ENCODE measurements at places on chromosomes 1 and 21.

- no peak for DNase-seq
These were observed 121.6 kb downstream of the SYT2 start for GRCh38 chr1:202588503-202589189.

DNA sequence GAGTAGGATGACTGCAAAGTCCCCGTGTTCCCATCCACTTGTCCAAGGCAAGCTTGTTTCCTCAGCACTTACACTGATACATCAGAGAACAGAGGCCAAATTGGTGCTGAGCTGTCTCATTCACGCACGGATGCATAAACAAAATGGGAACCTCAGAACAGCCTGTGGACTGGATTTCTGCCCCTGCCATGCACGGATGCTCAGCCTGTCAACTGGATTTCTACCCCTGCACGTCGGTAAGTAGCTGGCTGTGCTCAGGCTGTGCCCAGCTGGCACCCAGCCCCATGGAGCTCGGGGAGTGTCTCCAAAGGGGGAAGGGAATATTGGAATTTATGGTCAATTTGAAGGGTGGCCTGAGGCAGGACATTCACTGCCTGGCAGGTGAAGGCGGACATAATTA is 40.8 kb upstream of the TMPRSS2 start:
- DNase-seq = no peak

- no peak for DNase-seq
These were observed 261.9 kb downstream of the VAV3 start for GRCh38 chr1:107702946-107703571.

- DNase-seq = peak; percentile 78
These were observed 838 bp downstream of the CCDC28B start for GRCh38 chr1:32201011-32201855.

GRCh38 chr1:16918371-16918770 is 3.4 kb upstream of the CROCC start:
- DNase-seq = no peak

DNA sequence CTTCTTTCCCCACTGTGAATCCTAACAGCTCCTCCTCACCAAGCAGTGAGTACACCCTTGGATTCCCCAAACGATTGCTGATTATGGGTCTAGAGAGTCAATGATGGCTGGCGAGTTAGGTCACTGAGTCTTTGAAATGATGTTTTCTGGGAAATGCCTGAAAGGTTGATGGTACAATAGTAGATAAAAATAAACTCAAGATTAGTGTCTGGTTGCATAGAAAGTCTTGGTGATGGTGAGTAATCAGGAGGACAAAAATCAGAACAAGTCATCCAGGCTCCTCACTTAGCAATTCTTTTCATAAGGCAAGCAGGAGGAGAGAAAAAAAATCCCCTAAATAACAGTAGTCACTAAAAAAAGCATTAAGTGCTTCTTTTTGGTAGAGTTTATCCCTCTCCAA is 22.6 kb downstream of the HLX start:
- no peak for DNase-seq

DNA sequence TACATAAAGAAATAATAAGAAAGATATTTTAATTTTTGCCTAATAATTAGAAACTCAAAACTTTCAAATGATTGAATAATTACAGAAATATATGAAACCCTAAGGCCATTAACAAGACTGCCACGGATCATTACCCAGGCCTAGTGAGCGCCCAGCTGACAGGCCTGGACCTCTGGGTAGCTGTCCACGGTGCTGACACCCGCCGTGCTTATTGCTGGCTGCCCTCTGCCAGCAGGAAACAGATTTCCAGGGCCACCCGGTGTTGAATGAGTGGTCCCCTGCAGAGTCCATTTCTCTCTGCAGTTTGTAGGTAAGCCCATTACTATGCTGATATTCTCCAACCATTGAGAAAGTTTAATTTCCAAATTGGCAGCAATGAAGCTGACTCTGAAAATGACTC is 254.4 kb upstream of the GJB5 start:
- no peak for DNase-seq

GRCh38 chr1:222818171-222818570 is 3.3 kb downstream of the DISP1 start:
- DNase-seq = no peak

GRCh38 chr1:14567056-14567455 is 31.4 kb upstream of the KAZN start:
- DNase-seq = no peak

DNA sequence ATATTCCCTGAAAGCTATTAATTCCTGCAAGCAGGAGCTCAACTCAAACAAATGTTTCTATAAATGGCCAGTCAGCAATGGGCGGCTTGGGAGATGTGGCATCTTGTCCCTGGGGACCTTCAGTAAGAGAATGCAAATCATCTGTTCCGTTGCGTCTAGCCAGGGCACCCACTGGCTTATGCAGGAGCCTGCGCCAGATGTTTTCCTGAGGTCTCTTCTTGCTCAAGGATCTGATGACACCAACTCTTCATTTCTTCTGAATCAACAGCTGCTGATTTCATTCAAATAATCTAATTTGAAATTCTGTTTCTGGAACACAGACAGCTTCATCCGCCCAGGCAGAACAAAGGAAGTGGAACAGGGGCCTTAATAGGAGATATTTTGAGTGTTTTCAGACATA is 70.0 kb upstream of the AJAP1 start:
- no peak for DNase-seq

DNA sequence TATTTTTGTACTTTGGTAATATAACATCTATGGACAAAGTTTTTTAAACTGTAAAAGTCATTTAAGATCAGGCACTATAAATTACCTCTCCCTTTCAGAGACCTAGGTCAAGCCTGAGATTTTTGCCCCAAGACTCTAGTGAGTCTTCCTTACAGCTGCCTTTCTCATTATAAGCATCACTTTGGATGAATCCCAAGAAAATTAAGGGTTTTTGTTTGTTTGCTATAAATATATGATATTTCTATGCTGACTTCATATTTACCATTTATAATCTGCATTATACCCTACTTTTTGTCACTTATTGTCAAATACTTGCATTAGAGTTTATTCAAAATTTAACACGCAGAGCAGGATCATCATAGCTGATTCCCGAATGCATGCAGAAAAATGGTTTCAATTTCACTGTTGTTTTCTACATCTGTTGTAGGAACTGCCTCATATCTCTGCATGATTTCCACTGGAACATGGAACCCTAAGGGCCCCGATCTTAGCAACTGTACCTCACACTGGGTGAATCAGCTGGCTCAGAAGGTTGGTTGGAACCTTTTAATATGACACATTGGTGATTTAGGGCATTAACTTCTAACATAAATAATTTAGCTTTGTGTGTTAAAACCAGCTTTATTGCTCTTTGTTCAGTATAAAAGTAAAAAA is 150.0 kb downstream of the ADGRL2 start:
- no peak for DNase-seq

DNA sequence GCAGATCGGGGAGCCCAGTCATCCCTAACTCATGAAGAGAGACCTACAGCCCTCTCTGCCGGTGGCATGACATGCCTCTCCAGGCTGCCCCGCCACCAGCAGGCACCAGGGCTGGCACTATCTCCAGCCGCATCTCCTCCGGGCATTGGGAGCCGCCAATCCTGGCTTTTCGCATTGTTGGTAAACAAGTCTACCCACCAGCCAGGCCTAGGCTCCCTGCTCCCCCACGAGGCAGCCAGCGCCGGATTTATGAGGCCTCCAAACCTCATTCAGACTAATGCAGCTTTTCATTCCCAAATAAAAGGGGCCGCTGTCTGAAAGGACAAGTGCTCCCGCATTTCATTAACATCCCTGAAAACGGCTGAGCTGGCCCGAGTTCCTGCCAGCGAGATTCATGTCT is 3.4 kb upstream of the GRIK3 start:
- no peak for DNase-seq

Measured in hepatic stellate cell (primary cell).